T-helper 2 cell (primary cell): ENCODE measurements at places on chromosomes 7 and 10.

GRCh38 chr7:133830081-133830480, 297.1 kb upstream of the LRGUK start:
- no peak for DNase-seq

- no peak for DNase-seq
These were observed 52.2 kb downstream of the PDGFA start for GRCh38 chr7:467393-467828.

DNA sequence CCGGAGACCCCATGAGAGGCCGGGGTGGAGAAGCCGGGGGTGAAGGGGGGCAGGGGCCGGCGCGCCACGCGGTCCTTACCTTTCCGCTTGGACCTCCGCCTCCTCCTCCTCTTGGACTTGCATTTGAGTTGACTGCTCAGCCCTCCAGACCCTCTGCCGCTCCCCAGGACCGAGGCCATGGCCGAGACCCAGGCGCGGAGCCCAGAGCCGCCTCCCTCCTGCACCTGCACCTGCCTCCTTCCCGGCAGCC, 428 bp downstream of the ADARB2 start:
- no peak for DNase-seq

GRCh38 chr7:40885503-40885902, 750.7 kb downstream of the SUGCT start:
- no peak for DNase-seq

- no peak for DNase-seq
These were observed 26.4 kb upstream of the PPP3CB start for GRCh38 chr10:73522263-73522662.

- DNase-seq = no peak
These were observed 34.8 kb downstream of the KLF6 start for GRCh38 chr10:3750006-3750816.

- no peak for DNase-seq
These were observed 331.4 kb upstream of the MGMT start for GRCh38 chr10:129135624-129136023.

DNA sequence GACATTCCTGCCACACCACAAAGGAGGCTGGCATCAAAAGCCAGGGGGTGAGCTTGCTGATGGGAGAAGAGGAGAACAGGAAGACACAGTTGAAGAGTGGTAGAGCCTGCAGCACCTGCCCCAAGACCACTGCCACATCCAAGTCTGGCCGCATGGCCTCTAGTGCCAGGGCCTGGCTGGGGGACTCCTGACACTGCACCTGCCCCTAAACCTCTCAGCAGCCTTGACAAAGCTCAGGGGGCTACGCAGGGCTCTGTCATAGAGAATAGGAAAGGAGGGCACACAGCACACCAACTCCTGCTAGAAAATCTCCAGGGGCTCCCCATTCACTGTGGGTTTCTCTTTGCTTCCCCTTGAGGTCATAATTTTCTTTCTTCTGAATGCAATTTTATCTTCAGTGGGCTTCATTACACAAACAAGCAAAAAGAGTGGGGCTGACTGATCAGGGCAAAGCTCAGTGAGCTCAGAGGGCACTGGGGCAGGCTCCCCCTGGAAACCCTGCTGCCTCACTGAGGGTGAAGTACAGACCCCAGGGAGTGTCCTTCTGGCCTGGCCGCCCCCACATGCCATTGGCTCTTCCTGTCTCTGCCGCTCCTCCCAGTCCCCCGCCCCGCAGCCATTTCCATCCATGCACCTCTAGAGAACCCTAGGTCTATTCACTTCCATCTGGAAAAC, 37.2 kb downstream of the VOPP1 start:
- no peak for DNase-seq

DNA sequence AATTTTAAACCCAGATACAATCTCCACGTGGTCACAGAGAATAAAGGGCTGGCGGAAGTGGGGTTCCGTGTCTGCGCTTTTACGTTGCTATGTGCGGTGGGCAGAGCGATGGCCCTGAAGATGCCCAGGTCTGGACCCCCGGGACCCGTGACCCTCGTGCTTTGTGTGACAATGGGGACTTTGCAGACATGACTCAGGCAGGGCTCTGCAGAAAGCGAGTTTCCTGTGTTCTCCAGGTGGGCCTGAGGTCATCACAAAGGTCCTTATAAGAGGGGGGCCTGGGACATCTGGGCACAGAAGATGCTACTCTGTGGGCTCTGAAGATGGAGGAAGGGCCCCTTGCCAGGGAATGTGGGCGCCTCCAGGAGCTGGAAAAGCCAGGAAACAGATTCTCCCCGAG, 95.3 kb downstream of the ELFN1 start:
- no peak for DNase-seq

GRCh38 chr7:146146831-146147486, 30.4 kb downstream of the CNTNAP2 start:
- DNase-seq = no peak

DNA sequence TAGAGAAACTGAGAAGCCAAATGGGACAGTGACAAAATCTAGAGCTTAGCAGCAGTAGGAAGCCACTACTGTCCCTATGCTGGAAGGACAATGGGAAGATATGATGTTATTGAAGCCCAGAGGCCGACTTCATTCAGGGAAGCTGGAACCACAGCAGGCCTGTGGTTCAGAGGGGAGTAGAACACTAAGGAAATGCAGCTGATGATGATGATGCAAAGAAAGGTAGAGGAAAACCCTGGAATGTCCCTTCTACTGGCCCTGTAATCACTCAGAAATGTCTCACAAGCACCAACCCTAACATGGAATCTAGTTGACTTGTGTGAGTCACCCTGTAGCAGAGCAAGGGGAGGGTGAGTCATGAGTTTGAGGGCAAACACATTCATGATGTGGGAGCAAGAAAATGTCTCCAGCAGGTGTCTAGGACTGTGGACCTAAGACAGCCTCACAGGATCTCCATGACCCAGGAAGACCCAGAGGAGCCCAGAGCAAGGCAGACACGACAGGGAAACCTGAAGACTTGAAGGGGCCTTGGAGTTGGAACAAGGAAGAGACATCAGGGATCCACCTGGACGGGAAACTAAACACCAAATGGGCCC, 37.0 kb upstream of the LRRC17 start:
- peak; percentile 30 for DNase-seq

DNA sequence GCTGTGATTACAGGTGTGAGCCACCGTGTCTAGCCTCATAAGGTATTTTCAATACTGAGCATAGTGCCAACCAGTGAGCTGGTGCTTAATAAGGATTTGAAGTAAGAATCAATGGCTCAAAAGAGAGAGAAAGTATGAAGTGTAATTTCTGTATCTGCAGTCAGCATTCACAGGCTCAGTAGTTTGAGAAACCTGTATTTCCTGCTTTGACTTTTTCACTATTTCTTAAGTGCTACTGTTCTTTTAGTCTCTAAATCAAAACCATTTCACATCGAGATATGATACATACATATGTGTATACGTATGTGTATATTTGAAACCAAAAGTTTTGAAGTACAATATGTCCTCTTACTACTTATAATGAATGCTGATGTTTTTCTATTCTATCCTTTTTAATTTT, 189.9 kb downstream of the PPP1R9A start:
- DNase-seq = no peak

DNA sequence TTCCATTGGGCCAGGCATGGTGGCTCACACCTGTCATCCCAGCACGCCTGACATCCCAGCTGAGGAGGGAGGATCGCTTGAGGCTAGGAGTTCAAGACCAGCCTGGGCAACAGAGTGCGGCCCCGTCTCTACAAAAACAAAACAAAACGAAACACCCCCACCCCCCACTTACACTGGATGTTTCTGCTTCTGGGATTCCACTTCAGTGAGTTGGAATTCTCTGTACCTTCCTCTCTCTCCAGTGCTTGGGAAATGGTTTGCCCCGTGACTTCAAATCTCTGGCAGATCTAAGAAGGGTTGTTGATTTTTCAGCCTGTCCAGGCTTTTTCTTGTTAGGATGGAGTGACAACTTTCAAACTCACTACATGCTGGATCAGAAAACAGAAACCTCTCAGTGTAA, 106.9 kb downstream of the ANLN start:
- no peak for DNase-seq

GRCh38 chr7:51261950-51262795, 54.4 kb downstream of the COBL start:
- no peak for DNase-seq

GRCh38 chr7:142338633-142339501, 81.0 kb upstream of the PRSS58 start:
- no peak for DNase-seq

DNA sequence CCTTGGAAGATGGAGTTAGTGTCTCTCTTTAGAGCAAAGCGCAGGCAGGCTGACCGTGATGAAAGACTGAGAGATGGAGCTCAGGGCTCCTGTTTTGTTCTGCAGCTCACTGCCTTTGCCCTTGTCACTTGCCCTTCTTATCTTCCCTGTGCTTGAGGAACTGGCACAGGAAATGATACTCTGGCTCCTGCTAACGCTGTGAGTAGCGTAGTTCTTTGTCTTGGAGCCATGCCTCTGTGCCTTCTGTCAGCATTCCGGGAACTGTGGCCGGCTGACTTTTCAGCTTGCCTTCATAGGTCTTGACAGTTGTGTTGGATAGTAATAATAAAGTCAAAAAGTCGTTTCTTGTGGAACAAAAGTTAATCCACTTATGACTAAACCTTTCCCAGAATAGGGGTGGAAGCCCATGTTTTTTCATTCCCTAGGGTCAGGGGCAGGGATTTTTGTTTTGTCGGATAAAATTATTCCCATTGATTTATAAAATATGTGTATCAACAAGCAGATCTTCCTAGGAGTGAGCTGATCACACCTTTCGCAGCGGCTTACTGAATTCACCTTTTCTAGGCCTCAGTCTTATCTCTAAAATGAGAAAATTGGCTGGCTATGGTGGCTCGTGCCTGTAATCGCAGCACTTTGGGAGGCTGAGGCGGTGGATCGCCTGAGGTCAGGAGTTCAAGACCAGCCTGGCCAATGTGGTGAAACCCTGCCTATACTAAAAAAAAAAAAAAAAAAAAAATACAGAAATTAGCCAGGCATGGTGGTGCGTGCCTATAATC, 16.6 kb upstream of the TMEM236 start:
- no peak for DNase-seq

GRCh38 chr10:78619115-78619851, 449.5 kb upstream of the ZMIZ1 start:
- DNase-seq = no peak

GRCh38 chr10:67763499-67764011, 67.6 kb upstream of the CTNNA3 start:
- DNase-seq = peak; percentile 40

DNA sequence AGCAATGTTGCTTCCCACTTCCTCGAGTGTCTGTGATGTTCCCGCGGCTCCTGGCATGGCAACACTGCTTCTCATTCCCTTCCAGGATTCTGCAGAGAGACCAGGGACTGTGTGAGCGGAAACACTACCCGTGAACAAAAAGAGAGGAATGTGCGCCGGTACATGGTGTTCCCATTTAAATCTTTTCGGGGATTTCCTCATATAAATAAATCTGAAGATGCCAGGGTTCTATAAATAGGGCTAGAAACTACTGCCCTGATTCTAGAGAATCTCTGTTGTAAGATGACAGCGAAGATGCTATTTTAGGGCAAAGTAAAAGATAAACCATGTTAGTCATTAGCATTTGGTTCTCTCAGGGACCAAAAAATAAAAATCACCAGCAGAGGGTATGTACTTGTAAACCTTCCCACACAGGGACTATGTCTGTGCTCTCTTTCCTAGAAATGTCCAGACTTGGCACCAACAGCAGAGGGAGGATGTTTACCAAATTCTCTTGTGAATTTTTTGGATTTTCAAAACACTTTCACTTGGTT, 92.2 kb upstream of the DDC start:
- no peak for DNase-seq

GRCh38 chr10:4332764-4333458, 493.1 kb upstream of the AKR1E2 start:
- peak; percentile 64 for DNase-seq

- DNase-seq = peak; percentile 43
These were observed 22.6 kb upstream of the CREB5 start for GRCh38 chr7:28389504-28390395.

GRCh38 chr7:47577321-47577919, 4.5 kb downstream of the TNS3 start:
- no peak for DNase-seq

DNA sequence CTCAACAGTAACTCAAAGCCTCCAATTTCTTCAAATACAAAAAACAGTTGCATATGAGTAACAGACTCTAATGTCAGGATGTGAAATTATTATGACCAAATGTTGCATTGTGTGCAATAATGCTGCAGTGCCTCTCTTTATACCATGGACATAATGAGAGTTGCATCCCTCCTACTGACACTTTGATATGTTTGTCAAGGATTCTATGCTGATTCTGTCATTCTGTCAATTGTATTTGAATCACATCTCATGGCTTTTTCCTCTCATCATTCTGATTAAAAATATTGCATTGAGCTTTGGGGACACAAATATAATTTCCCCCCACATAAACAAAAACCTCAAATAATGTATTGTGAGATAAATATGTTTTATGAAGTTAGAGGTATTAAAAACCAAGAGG, 84.6 kb upstream of the SGCE start:
- no peak for DNase-seq

GRCh38 chr10:118986815-118987790, 42.4 kb upstream of the NANOS1 start:
- DNase-seq = no peak

GRCh38 chr10:49534670-49535381, 4.1 kb downstream of the ERCC6 start:
- DNase-seq = no peak

DNA sequence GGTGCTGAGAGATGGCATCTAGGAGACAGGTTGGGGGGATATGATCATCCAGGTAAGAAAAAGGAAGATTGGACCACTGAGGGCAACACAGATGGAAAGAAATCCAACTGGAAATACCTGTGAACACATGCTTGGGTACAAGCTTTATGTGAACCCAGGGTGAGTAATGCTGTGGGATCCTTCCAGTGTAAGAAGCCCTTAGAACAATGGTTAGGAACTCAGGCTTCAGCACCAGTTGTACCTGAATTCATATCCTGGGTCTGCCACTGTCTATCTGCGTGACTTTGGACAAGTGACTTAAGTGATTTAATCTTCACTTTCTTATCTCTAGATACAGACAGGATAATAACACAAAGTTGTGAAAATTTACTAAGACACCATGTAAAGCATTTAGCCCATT, 131.0 kb downstream of the ST7 start:
- DNase-seq = no peak

- DNase-seq = no peak
These were observed 21.7 kb upstream of the ACTR3B start for GRCh38 chr7:152737833-152738232.

DNA sequence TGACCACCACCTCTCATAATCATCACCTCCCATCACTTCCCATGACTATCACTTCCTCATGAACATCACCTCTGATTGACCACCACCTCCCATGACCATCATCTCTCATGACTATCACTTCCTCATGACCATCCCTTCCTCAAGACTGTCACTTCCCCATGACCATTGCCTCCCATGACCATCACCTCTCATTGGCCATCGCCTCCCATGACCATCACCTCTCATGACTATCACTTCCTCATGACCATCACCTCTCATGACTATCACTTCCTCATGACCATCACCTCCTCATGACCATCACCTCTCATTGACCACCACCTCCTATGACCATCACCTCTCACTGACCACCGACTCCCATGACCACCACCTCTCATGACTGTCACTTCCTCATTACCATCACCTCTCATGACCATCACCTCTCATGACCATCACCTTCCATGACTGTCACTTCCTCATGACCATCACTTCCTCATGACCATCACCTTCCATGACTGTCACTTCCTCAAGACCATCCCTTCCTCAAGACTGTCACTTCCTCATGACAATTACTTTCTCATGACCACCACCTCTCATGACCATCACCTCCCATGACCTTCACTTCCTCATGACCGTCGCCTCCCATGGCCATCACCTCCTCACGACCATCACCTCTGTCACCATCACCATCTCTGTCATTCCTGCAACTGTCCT, 51.6 kb downstream of the PDGFA start:
- DNase-seq = no peak
